ENCODE measurements at places on chromosomes 2 and 18.

DNA sequence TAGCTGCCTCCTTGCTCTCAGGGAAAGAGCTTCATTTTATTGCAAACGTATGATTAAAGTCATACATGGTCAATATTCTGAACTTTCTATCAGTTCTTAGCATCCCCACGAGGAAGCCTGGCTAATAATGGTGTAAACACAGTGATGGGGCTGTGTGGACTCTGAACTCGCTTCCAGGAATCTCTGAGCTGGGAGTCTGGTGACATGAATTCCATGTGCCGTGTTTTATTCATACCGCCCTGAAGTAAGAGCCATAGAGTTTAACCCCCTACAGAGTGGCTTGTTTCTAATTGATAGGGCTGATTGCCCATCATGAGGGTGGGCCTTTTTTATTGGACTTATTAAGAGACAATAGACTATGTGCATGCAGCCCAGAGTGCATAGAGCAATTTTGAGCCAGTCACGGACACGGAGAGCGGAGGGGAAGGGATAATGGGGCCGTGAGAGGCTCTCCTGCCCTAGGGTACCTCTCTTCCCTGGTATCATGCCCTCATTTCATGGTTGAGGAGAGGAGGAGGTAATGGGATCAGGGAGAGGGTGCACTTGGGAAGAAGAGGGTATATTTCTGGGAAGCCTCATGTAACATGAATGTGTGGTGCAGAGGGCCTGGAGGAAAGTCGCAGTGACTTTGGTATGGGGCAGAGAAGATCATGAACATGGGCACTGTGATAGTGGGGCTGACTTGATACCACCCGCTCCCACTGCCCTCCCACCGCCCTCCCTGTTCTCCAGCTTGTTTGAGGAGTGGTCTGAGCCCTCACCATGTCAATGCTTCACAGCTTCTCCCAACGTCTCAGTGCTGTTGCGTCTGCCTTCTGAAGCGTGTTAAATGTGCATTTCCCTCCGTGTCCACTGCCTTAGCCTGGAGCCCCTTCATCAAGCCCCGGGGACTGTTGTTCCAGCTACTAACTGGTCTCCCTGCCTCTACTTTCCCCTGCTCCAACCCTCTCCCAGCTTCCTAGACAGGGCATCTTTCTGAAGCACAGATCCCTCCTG, 73.2 kb downstream of the IL1R2 start:
- DNase-seq = peak; percentile 86

DNA sequence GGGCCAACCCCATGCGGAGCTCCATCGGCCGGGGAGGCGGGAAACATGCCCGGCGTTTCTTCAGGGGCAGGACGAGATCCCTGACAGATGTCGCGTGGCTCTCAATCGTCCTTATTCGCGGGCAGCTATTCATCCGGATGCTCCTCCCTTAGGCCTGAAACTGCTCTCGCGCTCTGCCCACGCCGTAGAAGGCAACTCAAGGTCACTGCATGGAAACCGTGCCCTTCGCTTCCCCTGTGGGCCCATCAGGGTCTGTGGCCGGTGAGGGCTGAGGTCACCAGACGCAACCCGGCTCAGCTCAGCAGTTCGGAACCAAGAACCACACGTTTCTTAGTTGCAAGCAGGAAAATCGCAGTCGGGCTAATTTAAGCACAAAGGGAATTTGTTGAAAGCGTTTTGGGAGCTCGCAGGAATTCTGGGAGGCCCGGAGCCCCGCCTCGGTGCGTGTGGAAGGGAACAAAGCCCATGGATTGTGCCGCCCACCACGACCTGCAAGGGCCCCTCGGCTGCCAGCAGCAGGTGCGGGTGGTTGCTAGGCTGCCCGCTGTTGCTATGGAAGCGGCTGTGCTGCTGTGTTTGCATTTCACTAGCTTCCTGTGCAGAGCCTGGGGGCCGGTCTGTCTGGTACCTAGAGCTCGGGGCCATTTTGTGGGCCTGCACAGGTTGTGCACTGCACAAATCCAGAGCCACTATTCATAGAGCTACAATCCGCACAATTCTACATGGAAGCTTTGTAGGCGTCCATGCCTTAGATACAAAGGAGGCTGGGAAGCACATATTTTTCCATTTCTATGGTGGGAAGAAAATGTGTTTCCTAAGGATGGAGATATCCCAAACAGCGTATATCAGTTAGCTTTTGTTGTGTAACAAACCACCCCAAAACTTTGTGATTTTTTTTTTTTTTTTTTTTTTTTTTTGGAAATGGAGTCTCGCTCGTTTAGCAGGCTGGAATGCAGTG, 6.0 kb upstream of the ALLC start:
- peak; percentile 92 for DNase-seq

DNA sequence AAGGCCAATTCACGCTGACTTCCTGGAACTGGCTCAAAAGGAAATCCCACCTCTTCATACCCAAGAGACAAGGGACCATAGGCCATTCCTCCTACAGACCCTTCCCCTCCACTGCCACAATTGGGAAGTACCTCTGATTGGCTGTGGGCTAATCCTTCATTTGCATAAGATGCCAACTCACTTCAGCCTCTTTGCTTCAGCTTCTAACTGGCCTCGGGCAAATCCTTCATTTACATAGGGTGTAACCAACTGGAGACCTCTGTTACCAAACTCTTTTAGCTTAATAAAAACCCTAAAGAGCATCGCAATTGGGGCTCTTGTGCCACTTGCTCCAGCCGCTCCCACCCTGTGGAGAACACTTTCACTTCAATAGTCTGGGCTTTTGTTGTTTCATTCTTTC, 38.2 kb downstream of the MC2R start:
- DNase-seq = no peak

- DNase-seq = no peak
Measured at GRCh38 chr2:128727914-128728313, 409.2 kb upstream of the HS6ST1 start.

DNA sequence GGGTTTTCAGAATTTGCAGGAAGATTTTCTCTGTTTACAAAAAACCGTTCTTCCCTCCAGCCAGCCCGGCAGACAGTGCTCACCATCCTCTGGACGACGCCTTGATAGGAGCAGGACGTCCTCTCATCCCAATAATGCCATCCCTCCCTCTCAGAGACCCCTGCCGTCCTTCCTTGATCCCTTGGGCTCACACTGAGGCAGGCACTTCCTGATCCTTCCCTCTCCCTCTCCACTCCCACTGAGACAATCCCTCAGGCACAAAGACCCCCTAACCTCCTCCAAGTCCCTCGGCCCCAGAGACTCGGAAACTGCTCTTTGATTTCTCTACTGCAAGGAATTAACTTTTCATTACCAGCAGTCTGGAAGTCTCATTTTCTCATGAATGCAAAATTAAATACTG, 42.5 kb downstream of the PAX3 start:
- DNase-seq = no peak

- peak; percentile 68 for DNase-seq
Measured at GRCh38 chr2:27249891-27250651, 12.8 kb downstream of the SLC30A3 start.

DNA sequence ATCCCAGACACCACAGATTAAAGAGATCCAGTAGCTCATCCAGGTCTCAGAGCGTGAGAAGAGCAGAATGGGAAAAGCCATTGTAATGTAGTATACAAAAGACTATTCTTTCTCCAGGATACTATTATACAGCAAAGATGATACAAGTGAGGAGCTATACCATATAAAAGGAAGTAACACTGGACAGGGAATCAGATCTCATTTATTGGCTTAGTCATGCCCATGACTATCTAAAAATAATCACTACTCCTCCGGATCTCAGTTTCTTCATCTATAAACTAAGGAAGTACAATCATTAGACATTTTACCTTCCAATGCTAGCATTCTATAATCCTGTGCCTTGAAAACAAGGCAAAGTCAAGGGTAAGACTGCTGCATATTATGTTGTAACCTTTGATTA, 19.4 kb downstream of the KRCC1 start:
- DNase-seq = no peak
